ENCODE measurements at places on chromosomes 4 and X. TPM values are rescaled to one million over a fixed set of nuclear protein-coding genes. Genes with fewer than 3 reads are reported as not detected.

The ERAS gene
- total RNA-seq: not detected

The SLITRK2 gene
- 0.07 TPM for total RNA-seq

The LEF1 gene
- 9.1 TPM for total RNA-seq

The SYNPO2 gene
- total RNA-seq: 0.42 TPM

The CHRNA9 gene
- total RNA-seq: 0.07 TPM

GRCh38 chr4:113540859-113541258, 220.7 kb downstream of the CAMK2D start:
- no peak for DNase-seq

DNA sequence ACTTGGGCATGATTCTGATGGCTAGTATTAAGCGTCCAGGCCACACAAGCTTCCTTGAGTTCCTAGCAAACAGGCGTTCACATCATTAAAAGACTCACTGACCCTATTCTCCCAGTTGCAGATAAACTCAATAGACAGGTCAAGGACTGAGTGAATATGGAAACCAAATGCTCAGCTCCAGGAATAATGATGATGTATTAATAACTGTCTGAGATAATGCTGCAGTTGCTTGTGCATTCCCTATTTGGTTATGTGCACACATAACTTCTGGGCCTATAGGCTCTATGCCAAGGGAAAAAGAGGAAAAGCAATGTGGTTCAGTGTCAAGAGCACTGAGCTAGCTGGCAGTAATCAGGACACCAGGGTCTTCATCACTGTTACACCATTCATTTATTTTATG, 3.5 kb downstream of the RAB9B start:
- DNase-seq: no peak

DNA sequence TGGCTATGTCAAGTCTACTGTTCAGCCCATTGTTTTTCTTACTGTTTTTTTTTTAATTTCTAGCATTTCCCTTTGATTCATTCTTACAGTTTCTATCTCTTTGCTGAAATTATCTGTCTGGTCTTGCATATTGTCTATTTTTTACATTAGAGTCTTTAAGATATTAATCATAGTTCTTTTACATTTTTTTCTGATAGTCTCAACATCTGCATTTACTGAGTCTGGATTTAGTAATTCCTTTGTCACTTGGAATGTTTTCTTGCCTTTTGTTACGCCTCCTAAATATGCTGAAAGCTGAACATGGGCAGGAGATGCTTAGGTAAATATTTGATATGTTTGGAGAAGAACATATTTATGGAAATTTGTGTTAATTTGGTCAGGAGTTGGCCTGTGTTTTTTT, 10.4 kb downstream of the JADE3 start:
- no peak for DNase-seq

DNA sequence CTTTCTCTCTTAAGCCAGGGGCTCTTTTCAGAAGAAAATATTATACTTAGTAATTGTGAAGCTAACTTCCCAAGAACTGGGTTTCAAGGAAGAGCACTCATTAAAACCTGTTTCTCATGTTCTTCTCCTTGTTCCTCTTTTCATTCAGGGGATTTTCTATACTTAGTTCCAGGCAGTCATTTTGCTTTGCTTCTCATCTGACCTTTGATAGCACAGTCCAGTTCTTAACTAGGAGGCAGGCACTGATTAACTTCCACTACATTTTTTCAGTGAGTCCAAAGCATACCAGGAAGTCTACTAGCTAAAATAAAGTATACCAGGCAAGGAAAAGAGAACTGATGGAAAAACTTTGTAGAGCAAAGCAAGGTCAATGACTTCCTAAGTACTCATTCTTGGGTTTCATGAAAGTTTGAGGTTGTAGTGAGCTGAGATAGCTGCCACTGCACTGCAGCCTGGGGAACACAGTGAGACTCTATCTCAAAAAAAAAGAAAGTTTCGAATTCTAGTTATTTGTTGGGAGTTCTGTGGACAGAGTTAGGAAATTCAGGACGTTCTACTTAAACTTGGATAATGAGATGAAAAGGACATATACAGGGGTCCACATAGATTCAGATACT, 190.1 kb upstream of the HS3ST1 start:
- DNase-seq: no peak

DNA sequence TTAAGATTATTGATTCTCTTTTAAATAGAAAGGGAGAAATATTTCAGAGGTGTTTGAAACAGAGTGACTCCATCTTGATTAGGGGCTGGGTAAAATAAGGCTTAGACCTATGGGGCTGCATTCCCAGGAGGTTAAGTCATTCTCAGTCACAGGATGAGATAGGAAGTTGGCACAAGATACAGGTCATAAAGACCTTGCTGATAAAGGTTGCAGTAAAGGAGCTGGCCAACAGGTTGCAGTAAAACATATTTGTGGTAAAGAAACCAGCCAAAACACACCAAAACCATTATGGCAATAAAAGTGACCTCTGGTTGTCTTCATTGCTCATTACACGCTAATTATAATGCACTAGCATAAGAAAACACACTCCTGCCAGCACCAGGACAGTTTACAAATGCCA, 165.0 kb downstream of the SPIN4 start:
- no peak for DNase-seq

GRCh38 chr4:37043342-37043741, 201.2 kb upstream of the NWD2 start:
- no peak for DNase-seq

DNA sequence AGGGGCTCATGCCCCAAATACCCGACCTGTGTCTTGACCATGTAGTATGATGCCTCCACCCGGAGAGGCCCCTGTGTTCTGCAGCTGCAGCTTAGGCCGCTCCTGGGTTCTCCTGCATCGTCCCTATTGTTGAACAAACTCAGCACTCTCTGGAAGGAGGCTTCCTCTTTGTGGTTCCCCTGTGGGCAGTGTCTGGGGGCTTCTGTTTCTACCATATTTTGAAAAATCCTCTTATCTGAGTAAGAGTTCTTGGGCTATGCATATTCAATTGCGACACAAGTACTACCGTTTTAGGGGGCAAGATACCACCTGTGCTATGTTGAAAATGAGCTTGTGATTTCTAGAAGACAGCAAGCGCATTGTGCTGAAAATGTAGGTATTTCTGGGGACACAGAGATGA, 276.6 kb downstream of the DHRSX start:
- no peak for DNase-seq

DNA sequence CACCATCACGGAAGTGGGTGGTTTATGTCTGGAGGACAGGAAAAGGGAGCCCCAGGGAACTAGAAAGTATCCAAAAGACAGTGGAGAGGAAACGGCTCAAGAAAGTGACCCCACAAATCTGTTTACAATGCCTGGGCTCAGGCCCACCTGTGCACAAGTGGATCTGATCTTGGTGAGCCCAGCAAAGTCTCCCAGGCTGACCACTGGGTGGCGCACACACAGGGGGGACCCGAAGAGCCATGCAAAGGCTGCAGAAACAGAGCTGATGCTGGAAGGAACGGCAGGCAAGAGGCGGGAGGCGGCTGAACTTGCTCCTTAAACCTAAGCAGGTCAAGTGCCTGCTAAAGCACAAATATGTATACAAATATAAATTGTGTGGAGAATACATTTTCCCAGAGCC, 9.6 kb downstream of the HAUS7 start:
- DNase-seq: no peak

DNA sequence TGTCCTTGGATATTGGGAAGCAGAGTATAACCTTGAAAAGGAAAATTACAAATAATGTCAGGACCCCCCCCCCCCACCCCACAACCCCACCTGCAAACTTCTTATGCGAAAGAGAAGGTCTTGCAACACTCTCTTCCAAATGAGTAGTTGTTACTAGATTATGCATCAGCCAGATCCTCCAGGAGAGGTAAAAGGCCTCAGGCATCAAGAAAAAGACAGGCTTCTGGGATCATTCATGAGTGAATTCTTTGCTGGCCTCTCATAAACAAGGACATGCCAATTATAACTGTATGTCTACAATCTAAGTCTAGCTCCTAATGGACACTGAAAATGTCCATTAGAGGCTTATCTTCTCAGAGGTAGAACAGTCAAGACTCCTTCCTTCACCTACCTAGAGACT, 1443.3 kb downstream of the RAPGEF2 start:
- DNase-seq: no peak

All from kidney epithelial cell (primary cell).